ENCODE measurements at places on chromosomes 7 and 10. TPM values are rescaled to one million over a fixed set of nuclear protein-coding genes. Genes with fewer than 3 reads are reported as not detected.

DNA sequence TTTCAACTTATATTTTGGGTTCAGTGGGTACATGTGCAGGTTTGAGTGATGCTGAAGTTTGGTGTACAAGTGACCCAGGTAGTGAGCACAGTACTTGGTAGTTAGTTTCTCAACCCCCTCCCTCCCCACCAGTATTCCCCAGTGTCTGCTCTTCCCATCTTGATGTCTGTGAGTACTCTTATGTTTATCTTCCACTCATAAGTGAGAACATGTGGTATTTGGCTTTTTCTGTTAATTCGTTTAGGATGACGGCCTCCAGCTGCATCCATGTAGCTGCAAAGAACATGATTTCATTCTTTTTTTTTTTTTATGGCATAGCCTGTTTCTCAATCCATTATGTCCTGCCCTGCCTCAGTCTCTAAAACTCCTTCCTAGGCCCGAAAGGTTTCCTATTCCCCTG, 222.1 kb downstream of the WDR37 start:
- no peak for DNase-seq

DNA sequence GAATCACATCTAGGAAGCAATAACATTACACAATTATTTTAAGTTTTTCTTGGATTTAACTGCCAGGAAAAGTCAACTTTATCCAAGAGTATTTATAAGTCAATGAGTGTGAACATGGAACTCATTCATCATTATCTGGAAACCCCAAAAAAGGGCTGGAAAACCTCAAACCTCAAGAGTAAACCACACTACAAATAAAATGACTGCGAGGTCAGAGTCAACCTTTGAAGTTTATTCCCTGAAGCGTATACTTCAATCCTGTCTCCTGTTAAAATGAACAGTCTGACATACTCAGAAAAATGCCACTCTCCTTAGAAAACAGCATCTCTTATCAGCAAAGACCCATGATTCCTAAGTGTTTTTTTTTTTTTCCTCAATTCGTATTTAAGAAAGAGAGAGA, 86.5 kb downstream of the RELN start:
- DNase-seq, result no peak

GRCh38 chr7:130648580-130648979, 20.0 kb downstream of the COPG2 start:
- DNase-seq, result no peak

GRCh38 chr10:132163278-132163765, 23.4 kb upstream of the DPYSL4 start:
- DNase-seq, result no peak

GRCh38 chr7:13416071-13416470, 573.4 kb downstream of the ETV1 start:
- no peak for DNase-seq

- DNase-seq, result no peak
These were observed 312.4 kb upstream of the DGKB start for GRCh38 chr7:15214976-15215375.

- DNase-seq, result no peak
These were observed 52.2 kb downstream of the C10orf105 start for GRCh38 chr10:71667387-71667752.

DNA sequence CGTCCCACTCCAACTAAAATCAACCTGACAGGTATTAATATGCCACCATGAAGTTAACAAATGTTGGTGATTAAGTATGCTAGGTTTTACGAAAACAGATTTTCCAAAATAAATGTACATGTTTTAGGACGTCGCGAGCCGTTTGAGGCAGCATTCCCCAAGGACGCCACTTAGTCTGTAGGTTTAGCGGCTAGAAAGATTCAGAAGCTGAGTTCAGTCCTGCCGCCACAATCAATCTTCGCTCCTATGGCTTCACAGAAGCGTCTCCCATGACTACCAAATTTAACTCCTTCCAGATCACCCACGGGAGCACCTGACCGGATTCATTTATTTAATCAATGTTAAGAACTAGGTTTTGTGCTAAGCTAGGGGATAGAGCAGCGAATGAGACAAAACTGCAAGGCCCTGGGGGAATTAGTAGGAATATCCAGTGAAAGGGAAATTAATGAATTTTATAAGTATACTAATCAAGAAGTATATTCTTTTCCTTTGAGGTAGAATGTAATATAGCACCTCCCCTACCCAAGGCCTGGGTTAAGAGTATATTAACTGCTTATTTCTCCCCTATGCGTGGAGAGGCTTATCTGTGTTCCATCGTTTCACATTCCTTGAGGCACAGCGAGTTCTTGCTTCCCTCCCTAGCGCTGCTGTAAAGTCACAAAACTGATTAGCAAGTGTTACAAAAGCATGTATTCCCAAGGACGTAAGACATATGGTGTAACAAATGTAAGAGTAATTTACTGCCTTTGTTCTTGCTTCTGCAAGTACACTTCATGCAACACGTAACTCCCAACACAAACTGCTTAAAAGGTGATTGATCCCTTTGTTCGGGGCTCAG, 994 bp upstream of the CYP51A1 start:
- no peak for DNase-seq

DNA sequence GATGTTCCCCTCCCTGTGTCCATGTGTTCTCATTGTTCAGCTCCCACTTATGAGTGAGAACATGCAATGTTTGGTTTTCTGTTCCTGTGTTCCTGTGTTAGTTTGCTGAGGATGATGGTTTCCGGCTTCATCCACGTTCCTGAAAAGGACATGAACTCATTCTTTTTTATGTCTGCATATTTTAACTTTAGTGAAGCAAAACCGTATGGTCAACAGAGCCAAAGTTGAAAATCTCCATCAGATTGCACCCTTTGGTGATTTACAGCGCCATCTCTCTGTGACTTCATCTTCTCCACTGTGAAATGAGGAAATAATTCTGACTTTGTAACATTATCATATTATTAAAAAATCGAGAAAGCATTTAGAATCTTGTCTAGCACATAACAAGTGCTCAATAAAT, 132.3 kb upstream of the PLXDC2 start:
- DNase-seq, result no peak

The MAP3K8 gene
- 5.7 TPM for total RNA-seq

The AMZ1 gene
- total RNA-seq, result not detected

DNA sequence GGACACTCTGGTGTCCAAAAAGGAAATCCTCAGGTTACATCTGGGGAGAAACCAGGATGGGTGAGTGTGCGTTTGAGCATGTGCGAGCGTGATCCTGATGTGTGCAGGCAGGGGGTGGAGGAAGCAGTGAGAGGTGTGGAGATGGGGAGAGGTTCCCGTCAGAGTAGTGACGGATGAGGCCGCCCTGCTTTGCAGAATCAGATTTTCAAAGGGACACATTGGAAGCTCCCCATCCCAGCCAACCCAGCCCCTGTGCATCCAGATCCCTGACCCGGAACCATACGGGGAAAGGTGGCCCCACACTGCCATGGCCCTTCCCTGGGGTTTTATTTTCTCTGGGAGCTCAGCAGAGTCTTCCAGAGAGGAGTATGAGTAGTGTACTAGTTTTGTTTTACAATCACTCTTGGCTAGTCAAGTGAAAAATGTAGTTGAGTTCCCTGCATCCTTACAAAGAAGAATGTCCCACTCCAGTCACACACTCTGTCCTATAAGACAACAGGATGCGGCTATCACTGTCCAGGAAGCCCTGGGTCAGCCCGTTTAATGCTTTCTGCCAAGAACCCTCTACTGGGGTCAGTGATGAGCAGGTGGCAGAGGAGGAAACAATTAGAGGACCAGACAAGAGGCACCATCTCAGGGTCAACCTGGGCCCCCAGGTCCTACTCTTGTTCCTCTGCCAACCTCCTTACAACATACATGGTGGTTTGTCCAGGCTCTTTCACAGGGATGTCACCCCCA, 46.8 kb upstream of the PDLIM1 start:
- no peak for DNase-seq

GRCh38 chr10:66772548-66773471, 153.0 kb upstream of the LRRTM3 start:
- DNase-seq, result no peak

The TAX1BP1 gene
- total RNA-seq, result 134 TPM

DNA sequence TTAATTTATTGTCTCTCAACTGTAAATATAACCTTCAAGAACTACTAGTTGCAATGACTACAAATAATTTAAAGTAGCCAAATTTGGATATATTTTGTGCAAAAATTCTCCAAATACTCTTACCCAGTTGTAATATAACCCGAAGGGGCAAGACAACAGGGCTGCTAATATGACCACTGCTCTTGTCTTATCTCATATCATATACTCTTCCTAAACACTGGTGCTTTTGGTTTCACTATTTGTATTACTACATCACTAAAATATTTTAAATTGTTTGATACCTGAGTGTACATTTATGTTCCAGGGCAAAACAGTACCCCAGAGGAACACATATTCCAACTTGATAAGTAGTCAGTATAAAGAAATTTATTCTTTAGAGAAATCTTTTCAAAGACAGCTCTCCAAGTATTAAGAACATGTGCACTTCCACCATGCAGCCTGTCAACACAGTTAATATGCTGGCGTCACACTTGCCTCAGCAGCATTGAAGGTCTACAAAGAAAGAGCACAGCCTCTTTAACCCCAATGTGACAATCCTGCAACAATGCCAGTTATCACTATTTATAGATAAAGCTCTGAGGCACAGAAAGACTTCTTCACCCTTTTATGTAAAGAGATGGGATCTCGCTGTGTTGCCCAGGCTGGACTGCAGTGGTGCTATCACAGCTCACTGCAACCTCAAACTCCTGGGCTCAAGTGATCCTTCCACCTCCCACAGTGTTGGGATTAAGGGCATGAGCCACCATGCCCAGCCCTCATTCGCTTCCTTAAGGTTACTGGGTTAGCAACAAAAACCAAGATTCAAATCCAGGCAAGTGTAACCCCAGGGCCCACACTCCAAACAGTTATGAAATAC, 37.8 kb downstream of the RHEB start:
- DNase-seq, result no peak

GRCh38 chr7:13920053-13920697, 69.3 kb downstream of the ETV1 start:
- no peak for DNase-seq

The FANK1 gene
- total RNA-seq, result 0.40 TPM

DNA sequence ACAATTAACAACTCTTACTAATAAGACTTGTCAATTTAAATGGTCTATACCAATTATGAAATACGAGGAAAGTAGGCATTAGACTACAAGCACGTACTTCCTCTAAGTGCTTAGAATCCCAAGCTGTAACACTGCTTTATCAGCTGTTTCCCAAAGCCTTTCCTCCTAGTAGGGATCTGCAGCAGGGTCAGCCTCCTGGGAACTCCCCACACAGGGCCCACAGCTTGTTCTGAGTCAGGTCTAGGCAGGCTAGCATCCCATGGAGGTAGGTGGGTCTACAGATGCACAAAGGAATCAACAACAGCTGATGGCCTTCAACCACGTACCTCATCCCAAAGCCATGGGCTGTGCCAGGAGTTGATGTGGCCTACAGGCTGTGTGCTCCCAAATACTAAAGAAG, 14.7 kb downstream of the MMS19 start:
- DNase-seq, result no peak

GRCh38 chr7:257647-257992, 32.4 kb upstream of the FOXL3 start:
- peak; percentile 32 for DNase-seq

DNA sequence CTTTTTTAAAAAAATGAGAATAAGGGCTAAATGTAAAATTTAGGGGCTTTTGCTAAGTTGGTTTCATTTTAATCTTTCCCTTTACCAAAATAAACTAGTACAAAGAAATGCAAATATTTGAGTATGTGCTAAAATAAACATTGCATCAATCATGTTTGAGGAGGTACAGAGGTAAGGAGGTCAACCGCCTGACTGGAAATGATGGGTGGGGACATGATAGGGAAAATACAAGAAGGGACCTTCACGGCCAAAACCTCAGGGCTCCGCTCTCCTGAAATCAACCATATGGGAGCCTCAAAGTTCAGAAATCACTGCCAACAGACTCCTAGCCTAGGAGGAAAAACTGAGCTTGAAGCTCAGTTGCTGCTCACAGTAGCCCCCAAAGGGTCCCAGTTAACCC, 207.6 kb downstream of the AHR start:
- DNase-seq, result no peak

The AMPH gene
- total RNA-seq, result 1.3 TPM

GRCh38 chr7:15684111-15684800, 2.2 kb downstream of the MEOX2 start:
- DNase-seq, result no peak

- no peak for DNase-seq
These were observed 110.2 kb downstream of the TMEM26 start for GRCh38 chr10:61342858-61343572.

DNA sequence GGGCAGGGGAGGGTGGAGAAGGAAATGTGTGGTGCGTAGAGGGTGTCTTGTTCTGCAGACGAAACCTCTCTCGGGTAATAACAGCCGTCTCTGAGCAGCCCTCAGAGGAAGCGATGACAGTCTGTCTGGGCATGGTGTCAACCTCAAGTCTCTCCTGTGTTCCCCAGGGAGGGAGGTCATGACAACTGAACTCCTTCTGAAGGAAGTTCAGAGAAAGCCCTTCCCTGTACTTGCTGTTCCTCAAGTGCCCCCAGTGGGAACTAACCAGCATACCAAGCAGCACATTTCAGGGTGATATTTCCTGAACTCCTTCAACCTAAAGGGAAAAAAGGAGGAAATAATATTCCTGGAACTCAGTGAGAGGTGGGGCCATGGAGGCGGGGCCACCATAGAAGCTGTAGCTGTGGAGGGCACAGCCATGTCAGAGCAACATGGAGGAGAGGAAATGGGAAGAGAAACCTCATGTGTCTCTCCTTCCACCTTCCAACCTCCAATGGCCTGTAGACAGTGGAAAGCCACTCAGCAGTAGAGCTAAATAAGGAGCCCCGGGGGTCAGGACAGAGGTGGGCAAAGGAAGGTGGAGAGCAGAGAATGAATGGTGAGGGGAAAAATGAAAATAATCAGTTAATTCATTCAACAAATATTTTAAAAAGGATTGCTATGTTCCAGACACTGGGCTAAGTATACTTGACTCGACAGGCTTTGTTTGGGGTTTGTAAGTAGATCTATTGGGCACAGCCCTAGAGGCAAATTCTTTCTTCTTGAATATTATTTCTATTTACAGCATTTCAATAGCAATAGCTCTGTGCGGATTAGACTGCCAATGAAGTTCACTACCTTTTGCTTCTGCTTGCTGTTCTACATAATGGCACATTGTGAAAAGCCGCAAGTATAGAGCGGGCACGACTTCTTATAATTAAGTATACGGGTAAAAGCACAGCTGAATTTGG, 61.0 kb upstream of the AOAH start:
- DNase-seq, result peak; percentile 62

DNA sequence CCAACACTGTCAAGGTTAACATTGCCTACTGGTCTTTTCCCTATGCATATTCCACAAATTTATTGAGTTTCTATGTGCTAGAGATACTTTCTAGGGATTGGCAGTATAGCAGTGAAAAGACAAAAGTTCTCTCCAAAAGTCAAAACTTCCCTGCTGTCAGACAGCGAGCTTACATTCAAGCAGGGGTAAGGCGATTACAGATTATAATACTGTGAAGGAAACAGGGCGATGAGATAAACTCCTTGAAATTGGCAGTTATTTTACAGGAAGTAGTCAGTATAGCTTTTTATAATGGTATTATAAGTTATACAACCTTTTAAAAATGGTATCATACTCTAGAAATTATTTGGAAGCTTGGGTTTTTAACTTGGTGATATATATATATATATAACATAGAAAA, 9.9 kb downstream of the VPS50 start:
- DNase-seq, result no peak
